ENCODE measurements at places on chromosomes 5 and 9.

- H3K27me3 ChIP-seq, result peaks cover 2% of the 10 kb centered on the region
- peaks cover 13% of the 10 kb centered on the region for H3K4me1 ChIP-seq
- no peak for DNase-seq
- no peaks in the 10 kb centered on the region for H3K36me3 ChIP-seq
These were observed 392.1 kb downstream of the DTWD2 start for GRCh38 chr5:118596255-118596654.

- no peak overlapping the region for H3K27ac ChIP-seq
- no peaks in the 10 kb centered on the region for H3K4me1 ChIP-seq
- H3K36me3 ChIP-seq, result peaks cover 21% of the 10 kb centered on the region
- DNase-seq, result no peak
- H3K27me3 ChIP-seq, result no peaks in the 10 kb centered on the region
- no peak overlapping the region for H3K4me3 ChIP-seq
These were observed 120.4 kb downstream of the RAPGEF6 start for GRCh38 chr5:131514316-131515283.

GRCh38 chr5:157994906-157995519 is 136.1 kb upstream of the CLINT1 start:
- peaks cover 7% of the 10 kb centered on the region for H3K4me1 ChIP-seq
- peaks cover 5% of the 10 kb centered on the region for H3K27me3 ChIP-seq
- H3K4me3 ChIP-seq, result no peak overlapping the region
- H3K36me3 ChIP-seq, result no peaks in the 10 kb centered on the region

DNA sequence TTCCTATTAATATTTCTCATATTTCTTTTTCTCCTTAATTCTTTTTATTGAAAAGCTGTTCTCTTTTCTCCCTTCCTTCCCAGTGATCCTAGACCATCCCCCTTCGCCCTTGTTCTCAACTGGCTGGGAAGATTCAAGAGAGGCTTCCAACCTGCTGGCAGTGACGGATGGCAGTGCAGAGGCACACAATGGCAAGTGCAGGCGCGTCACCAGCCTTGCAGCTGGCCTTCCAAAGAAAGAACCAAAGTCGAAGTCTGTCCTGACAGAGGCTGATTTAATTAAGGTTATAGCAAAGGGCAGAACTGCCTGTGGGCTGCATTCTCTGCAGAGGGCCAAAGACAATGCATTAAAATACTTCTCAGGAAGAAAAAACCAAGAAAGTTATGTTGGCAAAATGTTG is 7.4 kb downstream of the CEMIP2 start:
- H3K27ac ChIP-seq, result peak overlapping the region; percentile 87
- H3K27me3 ChIP-seq, result no peaks in the 10 kb centered on the region
- no peaks in the 10 kb centered on the region for H3K36me3 ChIP-seq
- peaks cover 84% of the 10 kb centered on the region for H3K4me1 ChIP-seq

- peaks cover 48% of the 10 kb centered on the region for H3K27me3 ChIP-seq
- DNase-seq, result peak; percentile 51
- H3K4me1 ChIP-seq, result peaks cover 31% of the 10 kb centered on the region
These were observed 73.3 kb downstream of the AK8 start for GRCh38 chr9:132804576-132805295.

DNA sequence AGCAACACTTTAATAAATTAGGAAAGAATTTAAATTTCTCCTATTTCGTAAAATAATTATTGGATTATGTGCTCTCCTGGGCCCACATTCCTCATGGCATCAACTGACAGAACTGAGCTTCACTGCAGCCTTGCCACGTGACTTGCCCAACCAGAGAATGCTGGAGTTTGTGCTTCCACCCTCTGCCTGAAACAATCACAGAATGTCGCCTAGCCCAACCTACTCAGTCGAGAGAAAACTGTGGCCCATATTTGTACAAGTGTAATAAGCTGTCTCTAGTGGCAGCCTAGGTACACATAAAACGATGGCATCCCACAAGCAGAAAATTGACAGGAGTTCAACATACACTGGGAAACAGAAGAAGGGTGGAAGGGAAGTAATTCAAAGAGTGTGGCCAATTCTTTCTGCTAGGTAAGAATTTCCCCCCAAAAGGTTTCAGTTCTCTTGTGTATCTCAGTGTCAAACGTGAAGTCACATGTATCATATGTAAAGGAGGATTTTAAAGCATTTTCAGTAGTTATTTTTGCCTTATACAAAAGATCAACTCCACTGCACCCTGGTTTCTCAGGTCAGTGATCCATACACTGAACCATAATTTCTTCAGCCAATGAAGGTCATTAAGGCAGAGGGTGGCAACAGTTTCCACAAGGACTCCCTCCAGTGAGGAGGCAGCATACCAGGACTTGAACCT is 41.7 kb downstream of the ZNF608 start:
- peak overlapping the region; percentile 79 for H3K27ac ChIP-seq
- DNase-seq, result no peak
- H3K4me3 ChIP-seq, result no peak overlapping the region
- H3K4me1 ChIP-seq, result peaks cover 100% of the 10 kb centered on the region
- H3K36me3 ChIP-seq, result peaks cover 14% of the 10 kb centered on the region

- no peaks in the 10 kb centered on the region for H3K36me3 ChIP-seq
- H3K27ac ChIP-seq, result no peak overlapping the region
- DNase-seq, result no peak
These were observed 18.8 kb upstream of the RGS3 start for GRCh38 chr9:113444736-113445135.

DNA sequence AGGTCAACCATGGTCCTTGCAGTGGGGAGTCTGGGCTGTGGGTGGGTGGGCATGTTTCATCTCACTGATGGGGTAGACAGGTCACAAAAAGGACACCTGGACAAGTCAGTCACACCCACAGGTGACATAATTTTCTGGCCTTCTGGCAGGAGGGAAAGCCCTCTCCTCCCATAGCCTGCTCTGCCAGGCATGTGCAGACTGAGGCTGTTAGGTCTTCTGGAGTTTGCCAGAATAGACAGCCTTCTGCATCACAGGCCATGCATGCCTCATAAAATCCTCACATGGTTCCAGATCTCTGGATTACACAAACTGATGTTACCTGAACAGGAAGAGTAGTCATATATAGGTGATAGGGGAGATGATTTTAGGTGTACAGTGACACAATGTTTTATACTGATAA is 49.1 kb downstream of the ARHGAP26 start:
- H3K27me3 ChIP-seq, result no peaks in the 10 kb centered on the region
- H3K27ac ChIP-seq, result no peak overlapping the region
- no peaks in the 10 kb centered on the region for H3K36me3 ChIP-seq
- peaks cover 21% of the 10 kb centered on the region for H3K4me1 ChIP-seq

DNA sequence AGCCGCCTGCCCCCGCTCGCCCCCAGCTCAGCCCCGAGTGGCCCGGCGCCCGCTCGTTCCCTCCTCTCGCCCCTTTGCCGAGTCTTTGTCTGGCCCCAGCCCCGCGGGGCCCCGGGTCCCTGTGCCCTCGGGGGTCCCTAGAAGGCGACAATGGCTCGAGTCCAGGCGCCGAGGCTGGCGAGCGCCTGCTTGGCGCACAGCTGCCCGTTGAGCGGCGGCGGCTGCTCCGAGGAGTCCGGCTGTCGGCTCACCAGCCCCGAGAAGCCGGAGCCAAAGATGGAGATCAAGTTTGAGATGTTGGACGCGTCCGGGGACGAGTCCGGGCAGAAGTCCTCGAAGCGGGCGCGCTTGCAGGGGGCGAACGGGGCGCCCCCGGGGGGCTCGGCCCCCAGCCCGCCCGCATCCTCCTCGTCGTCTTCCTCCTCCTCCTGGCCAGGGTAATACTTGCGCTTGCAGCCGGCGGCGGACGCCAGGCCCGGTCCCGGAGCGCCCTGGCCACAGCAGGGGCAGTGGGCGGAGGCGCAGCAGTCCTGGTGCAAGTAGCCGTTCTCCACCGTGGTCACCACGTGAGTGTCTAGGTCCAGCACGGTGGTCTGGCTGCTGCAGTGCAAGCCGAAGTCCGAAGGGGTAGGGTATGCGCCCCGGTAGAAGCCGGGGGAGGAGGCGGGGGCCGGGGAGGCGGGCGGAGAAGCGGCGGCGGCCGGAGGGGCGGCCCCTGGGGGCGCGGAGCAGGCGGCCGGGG is 1.2 kb downstream of the IER5L start:
- no peaks in the 10 kb centered on the region for H3K36me3 ChIP-seq
- H3K27me3 ChIP-seq, result peaks cover 22% of the 10 kb centered on the region
- no peak overlapping the region for H3K27ac ChIP-seq
- DNase-seq, result peak; percentile 43
- peaks cover 48% of the 10 kb centered on the region for H3K4me1 ChIP-seq

- H3K4me1 ChIP-seq, result peaks cover 35% of the 10 kb centered on the region
- no peaks in the 10 kb centered on the region for H3K36me3 ChIP-seq
- no peak overlapping the region for H3K27ac ChIP-seq
These were observed 361.9 kb downstream of the ARHGEF28 start for GRCh38 chr5:73987915-73988314.

- DNase-seq, result no peak
- peaks cover 5% of the 10 kb centered on the region for H3K27me3 ChIP-seq
- no peaks in the 10 kb centered on the region for H3K4me1 ChIP-seq
- H3K27ac ChIP-seq, result no peak overlapping the region
- no peak overlapping the region for H3K4me3 ChIP-seq
These were observed 414.7 kb upstream of the SGCD start for GRCh38 chr5:155912291-155912690.

- peak overlapping the region; percentile 68 for H3K27ac ChIP-seq
- peaks cover 28% of the 10 kb centered on the region for H3K36me3 ChIP-seq
- H3K4me3 ChIP-seq, result peak overlapping the region; percentile 21
- DNase-seq, result peak; percentile 5
- peaks cover 38% of the 10 kb centered on the region for H3K4me1 ChIP-seq
These were observed 62.0 kb upstream of the CDH6 start for GRCh38 chr5:31131381-31131891.

DNA sequence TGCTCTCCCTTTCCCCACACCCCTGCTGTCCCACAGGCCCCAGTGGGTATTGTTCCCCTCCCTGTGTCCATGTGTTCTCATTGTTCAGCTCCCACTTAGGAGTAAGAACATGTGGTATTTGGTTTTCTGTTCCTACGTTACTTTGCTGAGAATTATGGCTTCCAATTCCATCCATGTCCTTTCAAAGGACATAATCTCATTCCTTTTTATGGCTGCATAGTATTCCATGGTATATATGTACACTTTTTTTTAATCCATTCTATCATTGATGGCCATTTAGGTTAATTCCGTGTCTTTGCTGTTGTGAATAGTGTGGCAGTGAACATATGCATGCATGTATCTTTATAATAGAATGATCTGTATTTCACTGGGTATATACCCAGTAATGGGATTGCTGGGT is 25.6 kb downstream of the FER start:
- H3K36me3 ChIP-seq, result peaks cover 50% of the 10 kb centered on the region
- H3K27ac ChIP-seq, result no peak overlapping the region
- DNase-seq, result no peak
- no peaks in the 10 kb centered on the region for H3K4me1 ChIP-seq
- no peaks in the 10 kb centered on the region for H3K27me3 ChIP-seq

DNA sequence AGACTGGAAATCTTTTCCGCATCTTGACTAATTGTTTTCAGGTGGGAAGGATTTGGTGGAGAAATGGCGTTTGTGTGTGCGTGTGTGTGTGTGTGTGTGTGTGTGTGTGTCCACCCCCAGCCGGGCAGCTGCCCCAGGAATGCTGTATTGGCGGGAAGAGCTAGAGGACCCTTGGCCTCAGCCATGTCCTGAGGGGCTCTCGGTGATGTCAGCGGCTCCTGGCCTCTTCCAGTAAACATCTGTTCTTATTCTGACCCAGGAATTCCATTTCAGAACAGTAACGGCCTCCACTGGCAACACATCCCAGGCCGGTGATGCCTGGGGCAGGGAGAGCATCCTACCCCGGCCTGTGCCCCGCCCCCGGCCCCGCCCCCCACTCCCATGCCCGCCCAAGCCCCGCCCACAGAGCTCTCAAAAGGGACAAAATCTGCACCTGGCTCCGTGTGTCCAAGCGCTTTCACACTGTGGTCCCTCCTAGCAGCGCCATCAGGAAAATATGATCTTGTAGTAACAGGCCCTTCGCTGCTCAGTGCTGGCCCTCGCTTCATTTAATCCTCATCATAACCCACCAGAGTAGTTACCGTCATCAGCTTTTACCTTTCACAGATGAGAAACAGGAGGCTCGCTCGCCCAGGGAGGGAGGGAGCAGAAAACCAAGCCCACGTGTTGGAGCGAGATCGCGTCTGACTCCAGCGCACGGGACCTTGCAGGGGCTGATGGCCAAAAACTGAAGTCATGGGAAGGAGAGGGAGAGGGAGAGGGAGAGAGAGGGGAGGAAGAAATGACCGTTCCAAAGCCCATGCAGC is 18.9 kb downstream of the ADAMTS2 start:
- H3K27ac ChIP-seq, result peak overlapping the region; percentile 48
- H3K36me3 ChIP-seq, result peaks cover 6% of the 10 kb centered on the region
- DNase-seq, result peak; percentile 29
- H3K4me1 ChIP-seq, result peaks cover 68% of the 10 kb centered on the region
- peaks cover 37% of the 10 kb centered on the region for H3K27me3 ChIP-seq

- H3K4me3 ChIP-seq, result no peak overlapping the region
- peaks cover 31% of the 10 kb centered on the region for H3K36me3 ChIP-seq
- no peak overlapping the region for H3K27ac ChIP-seq
- H3K27me3 ChIP-seq, result no peaks in the 10 kb centered on the region
- H3K4me1 ChIP-seq, result peaks cover 16% of the 10 kb centered on the region
- DNase-seq, result no peak
These were observed 26.5 kb downstream of the POLK start for GRCh38 chr5:75538211-75538610.

DNA sequence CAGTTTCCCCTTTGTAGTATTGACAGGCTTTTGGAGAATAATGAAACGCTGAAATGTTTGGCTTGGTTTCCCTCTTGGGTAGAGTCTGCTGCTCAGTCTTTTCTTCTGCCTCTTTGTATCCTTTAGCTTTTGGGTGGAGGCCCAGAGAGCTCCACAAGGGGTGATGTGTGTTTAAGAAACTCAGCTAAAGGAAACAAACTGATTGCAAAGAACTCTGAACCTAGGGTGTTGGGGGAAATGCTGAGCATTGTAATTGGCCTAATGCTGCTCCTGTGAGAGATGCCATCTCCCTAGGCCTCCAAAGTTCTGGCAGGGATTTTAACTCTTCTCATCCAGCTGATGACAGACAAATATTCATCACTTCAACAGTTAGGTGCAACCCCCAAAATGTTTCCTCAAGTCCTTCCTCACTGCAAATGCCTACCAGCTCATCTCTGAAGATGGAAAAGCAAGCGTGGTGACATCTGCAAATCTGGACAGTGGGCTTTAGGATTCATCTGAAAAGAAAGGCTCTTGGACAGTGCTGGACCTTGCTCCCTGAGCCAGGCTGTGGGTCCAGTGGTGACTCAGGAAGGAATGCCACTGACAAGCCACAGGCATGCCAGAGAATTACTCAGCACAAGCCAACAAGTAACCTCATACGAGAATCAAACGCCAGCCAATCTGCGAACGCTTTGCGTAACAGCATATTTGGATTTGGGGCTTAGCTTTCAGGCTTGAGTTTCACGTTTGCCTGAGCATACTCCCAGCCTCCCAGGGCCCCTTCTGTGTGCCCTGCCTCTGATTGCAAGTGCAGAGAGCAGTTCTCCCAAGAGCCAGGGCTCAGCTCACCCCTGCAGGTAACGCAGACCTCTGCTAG is 30.5 kb upstream of the ZSWIM6 start:
- H3K4me3 ChIP-seq, result no peak overlapping the region
- H3K4me1 ChIP-seq, result peaks cover 26% of the 10 kb centered on the region
- no peak for DNase-seq
- no peak overlapping the region for H3K27ac ChIP-seq

DNA sequence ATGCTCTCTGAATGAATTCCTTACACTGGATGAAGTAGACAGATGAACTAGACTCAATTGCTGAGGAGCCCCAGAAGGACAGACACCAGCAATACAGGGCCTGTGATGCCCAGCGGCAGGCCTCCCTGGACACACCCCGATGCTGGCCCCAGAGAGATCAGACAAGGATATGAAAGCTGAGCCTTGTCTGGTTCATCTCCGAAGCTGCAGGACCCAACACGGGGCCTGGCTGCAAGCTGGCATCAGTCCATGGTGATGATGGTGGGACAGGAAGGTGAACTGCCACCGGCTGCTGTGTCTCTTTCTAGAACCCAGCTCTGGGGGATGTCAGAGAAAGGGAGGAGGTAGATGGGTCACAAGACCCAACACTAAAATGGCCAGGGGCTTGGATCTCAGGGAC is 104.0 kb upstream of the LMX1B start:
- no peaks in the 10 kb centered on the region for H3K36me3 ChIP-seq
- no peak overlapping the region for H3K27ac ChIP-seq
- H3K4me3 ChIP-seq, result no peak overlapping the region
- peaks cover 11% of the 10 kb centered on the region for H3K27me3 ChIP-seq
- no peak for DNase-seq

Measured in nephron progenitor cell (in vitro differentiated cells).